Tracheal epithelial cell (primary cell): ENCODE measurements at places on chromosomes 5 and 9. TPM values are rescaled to one million over a fixed set of nuclear protein-coding genes. Genes with fewer than 3 reads are reported as not detected.

SPINK6 gene
- total RNA-seq, result not detected in 2 replicates

IFNA17 gene
- not detected in 2 replicates for total RNA-seq

FLT4 gene
- total RNA-seq, result under 0.01 and 0.96 TPM in 2 replicates

CYSTM1 gene
- total RNA-seq, result 19.3 and 52.4 TPM in 2 replicates

RAPGEF1 gene
- total RNA-seq, result 22.9 and 27.7 TPM in 2 replicates

GNA14 gene
- total RNA-seq, result not detected in 2 replicates

SLC6A7 gene
- total RNA-seq, result under 0.01 TPM in 1 of 2 replicates, not detected in the other

EPB41L4B gene
- total RNA-seq, result 24.6 and 31.5 TPM in 2 replicates

IFNE gene
- total RNA-seq, result 5.3 and 6.2 TPM in 2 replicates

GPX3 gene
- total RNA-seq, result 84.6 and 147 TPM in 2 replicates

OGN gene
- not detected in 2 replicates for total RNA-seq

PLEKHG4B gene
- total RNA-seq, result 0.48 TPM in 1 of 2 replicates, not detected in the other

GPR150 gene
- 0.24 and 1.1 TPM in 2 replicates for total RNA-seq

CARTPT gene
- total RNA-seq, result not detected in 2 replicates

TAF11L5 gene
- not detected in 2 replicates for total RNA-seq

GARNL3 gene
- total RNA-seq, result 6.0 and 6.5 TPM in 2 replicates

NUTM2G gene
- not detected in 2 replicates for total RNA-seq

PCDH12 gene
- 0.72 TPM in 1 of 2 replicates, not detected in the other for total RNA-seq

FOXD4L3 gene
- total RNA-seq, result not detected in 2 replicates

SLC1A3 gene
- 4.6 and 7.0 TPM in 2 replicates for total RNA-seq

BNC2 gene
- total RNA-seq, result under 0.01 and 1.4 TPM in 2 replicates

FAM81B gene
- total RNA-seq, result not detected in 2 replicates

DTWD2 gene
- 7.5 and 9.0 TPM in 2 replicates for total RNA-seq

C5 gene
- total RNA-seq, result 0.48 and 1.7 TPM in 2 replicates

IL5 gene
- total RNA-seq, result not detected in 2 replicates

NKD2 gene
- total RNA-seq, result 0.24 TPM in 1 of 2 replicates, not detected in the other

TAF1L gene
- total RNA-seq, result under 0.01 TPM in 2 replicates

GABRP gene
- under 0.01 TPM in 1 of 2 replicates, not detected in the other for total RNA-seq

ZFP37 gene
- 0.48 and 0.64 TPM in 2 replicates for total RNA-seq

PCDHB11 gene
- total RNA-seq, result 0.24 and 0.43 TPM in 2 replicates

MARCHF6 gene
- total RNA-seq, result 63.5 and 79.5 TPM in 2 replicates

IFNA21 gene
- total RNA-seq, result not detected in 2 replicates

NFX1 gene
- 15.7 and 21.1 TPM in 2 replicates for total RNA-seq

CORO2A gene
- total RNA-seq, result 17.1 and 29.8 TPM in 2 replicates

PKD2L2 gene
- total RNA-seq, result under 0.01 TPM in 1 of 2 replicates, not detected in the other

LNPEP gene
- total RNA-seq, result 38.6 and 53.9 TPM in 2 replicates

SLC23A1 gene
- total RNA-seq, result 0.24 TPM in 1 of 2 replicates, not detected in the other

PCDHB7 gene
- total RNA-seq, result under 0.01 TPM in 1 of 2 replicates, not detected in the other

GARIN3 gene
- total RNA-seq, result not detected in 2 replicates

RASGRF2 gene
- total RNA-seq, result 0.21 and 1.7 TPM in 2 replicates

F2RL2 gene
- not detected in 2 replicates for total RNA-seq

SLC36A2 gene
- not detected in 2 replicates for total RNA-seq
